Activated CD4-positive, alpha-beta memory T cell treated with anti-CD3 and anti-CD28 coated beads, Interleukin-2, amount 10 ng/mL, durations not matched to agents 7 days and 5 days (primary cell): ENCODE measurements at places on chromosomes 6 and 20. TPM values are rescaled to one million over a fixed set of nuclear protein-coding genes. Genes with fewer than 3 reads are reported as not detected.

Gene FNDC11
- total RNA-seq = 0.30 TPM

Gene ESF1
- 10.1 TPM for total RNA-seq

Gene PROKR2
- not detected for total RNA-seq

Gene SLC16A10
- total RNA-seq = 1.2 TPM

Gene WDR27
- 24.9 TPM for total RNA-seq

Gene LY6G5C
- 2.3 TPM for total RNA-seq

Gene FAM135A
- total RNA-seq = 9.2 TPM

Gene WFDC12
- total RNA-seq = not detected

Gene C20orf204
- total RNA-seq = 7.2 TPM

Gene DLK2
- total RNA-seq = 0.50 TPM

Gene PCSK2
- total RNA-seq = not detected

DNA sequence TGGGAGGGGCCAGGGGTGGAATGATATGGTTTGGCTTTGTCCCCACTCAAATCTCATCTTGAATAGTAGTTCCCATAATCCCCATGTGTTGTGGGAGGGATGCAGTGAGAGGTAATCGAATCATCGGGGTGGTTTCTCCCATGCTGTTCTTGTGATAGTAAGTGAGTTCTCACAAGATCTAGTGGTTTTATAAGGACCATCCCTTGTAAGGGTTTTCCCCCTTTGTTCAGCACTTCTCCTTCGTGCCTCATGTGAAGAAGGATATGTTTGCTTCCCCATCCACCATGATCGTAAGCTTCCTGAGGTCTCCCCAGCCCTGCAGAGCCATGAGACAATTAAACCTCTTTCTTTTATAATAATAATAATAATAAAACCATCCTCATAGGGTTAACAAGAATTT, 88.8 kb upstream of the PRND start:
- no peak for DNase-seq

- DNase-seq = no peak
Observed at GRCh38 chr6:31430449-31430848, 27.1 kb downstream of the MICA start.

DNA sequence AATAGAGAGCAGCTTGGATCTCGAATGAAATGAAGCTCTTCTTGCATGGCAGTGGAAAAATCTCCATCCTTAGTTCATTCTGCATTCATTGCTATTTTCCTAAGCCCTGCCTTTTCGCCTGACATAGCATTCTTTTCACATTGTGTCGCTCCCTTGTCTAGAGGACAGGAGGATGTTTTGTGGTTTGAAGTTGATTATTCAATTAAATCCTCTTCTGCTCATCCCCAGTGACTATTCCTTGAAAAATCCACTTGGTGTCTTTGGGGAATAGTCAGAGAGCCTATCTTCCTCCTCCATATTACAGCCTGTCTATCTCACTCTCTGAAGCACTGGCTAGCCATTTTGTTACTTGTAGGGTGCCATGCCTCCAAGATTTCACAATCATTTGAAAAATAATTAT, 161.2 kb downstream of the KLHL32 start:
- DNase-seq = no peak

- DNase-seq = no peak
Observed at GRCh38 chr20:3543901-3544507, 73.2 kb downstream of the ATRN start.

GRCh38 chr6:47207261-47207660, 102.4 kb downstream of the TNFRSF21 start:
- DNase-seq = no peak

GRCh38 chr6:133436652-133437051, 195.5 kb downstream of the EYA4 start:
- no peak for DNase-seq

DNA sequence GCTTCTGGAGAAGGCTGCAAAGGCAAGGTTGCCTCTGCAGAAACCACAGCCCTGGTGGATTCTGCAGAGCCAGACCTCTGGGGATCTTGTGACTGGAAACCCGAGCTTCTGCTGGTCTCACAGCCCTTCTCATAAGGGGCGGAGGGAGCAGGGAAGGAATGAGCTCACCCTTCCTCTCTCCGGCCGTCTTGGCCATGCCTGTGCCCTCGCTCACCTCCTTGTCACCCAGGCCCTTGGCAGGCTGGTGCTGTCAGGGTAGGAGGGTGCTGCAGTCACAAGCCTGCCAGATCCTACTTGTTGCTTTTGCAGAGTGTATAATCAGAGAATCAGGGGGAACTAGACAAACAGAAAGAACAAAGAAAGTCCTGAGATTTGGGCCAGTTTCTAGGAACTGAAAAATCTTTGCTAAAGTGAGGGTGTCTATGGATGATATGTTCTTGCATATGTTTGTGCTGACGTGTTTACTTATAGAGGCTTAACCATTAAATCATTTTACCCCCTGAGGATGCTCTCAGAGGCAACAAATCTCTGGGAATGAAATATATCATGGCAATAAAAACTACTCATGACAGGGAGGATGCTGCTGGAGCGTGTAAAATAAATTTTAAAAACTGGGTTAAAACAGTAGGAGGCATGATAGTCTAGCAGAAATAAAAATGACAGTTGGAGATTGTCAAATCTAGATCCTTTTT, 244.9 kb upstream of the SOX4 start:
- DNase-seq = no peak

- no peak for DNase-seq
Observed at GRCh38 chr6:135030532-135031178, 24.0 kb downstream of the HBS1L start.

- no peak for DNase-seq
Observed at GRCh38 chr6:25560865-25561264, 91.2 kb upstream of the SCGN start.

DNA sequence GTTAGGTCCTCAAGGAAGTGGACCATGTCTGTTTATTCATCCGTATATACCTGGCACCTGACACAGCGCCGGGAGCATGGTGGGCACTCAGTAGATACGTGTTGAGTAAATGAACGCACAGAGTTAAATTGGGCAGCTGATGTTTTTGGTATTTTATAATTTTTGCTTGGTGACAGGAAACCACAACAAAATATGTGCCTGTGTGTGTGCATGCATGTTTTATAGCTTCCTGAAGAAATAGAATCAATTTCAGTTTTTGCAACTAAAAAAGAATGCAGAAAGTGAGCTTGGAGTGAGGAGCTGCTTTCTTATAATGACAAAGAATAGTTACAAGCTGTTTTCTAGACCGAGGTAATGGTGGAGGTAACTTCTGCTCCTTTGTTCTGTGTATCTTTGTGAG, 91.4 kb downstream of the PLCB4 start:
- no peak for DNase-seq

GRCh38 chr6:15400572-15401004, 154.7 kb downstream of the JARID2 start:
- DNase-seq = no peak

DNA sequence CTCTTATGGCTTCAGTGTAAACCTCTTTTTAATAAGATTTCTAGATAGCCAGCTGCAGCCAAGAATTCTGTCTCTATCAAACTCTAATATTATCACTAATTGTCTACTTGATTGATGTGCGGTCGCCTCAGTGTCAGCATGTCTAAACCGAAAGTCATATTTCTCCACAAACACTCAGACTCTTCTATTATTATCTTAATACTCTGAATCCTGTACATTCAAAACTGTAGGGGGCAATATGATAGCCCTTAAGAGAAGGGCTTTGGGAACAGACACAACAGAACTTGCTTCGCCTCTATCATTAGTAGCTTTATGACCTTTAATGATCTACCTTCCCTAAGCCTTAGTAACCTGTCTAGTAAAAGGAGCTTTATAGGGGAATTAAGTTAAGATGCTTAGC, 379.7 kb upstream of the PTCHD4 start:
- DNase-seq = no peak

DNA sequence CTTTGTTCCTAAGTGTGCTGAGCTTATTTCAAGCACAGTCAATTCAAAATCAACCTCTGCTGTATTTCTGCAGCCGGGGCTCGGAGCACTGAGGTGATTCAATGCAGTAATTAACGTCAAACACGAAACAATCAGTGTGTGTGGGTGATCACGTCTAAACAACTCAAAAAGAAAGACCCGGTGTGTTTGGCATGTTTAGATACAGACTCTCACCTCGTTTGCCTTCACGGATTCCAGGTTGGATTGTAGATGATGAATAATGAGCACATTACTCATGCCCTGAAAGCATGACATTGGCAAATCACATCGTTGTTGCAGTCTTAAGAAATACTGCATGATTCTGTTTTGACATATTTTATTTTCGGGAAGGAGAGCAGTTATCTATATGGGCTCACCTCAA, 231.0 kb downstream of the QKI start:
- no peak for DNase-seq

- no peak for DNase-seq
Observed at GRCh38 chr6:82094166-82094806, 153.3 kb downstream of the IBTK start.

GRCh38 chr6:84222426-84222825, 5.0 kb downstream of the CEP162 start:
- DNase-seq = no peak

- no peak for DNase-seq
Observed at GRCh38 chr20:21154692-21155091, 28.8 kb downstream of the KIZ start.

GRCh38 chr6:41643899-41644269, 5.6 kb downstream of the MDFI start:
- no peak for DNase-seq

- no peak for DNase-seq
Observed at GRCh38 chr6:111382476-111383294, 100.3 kb downstream of the REV3L start.

- no peak for DNase-seq
Observed at GRCh38 chr6:82415820-82416219, 52.2 kb downstream of the TPBG start.

- DNase-seq = no peak
Observed at GRCh38 chr6:62683063-62683462, 397.0 kb upstream of the KHDRBS2 start.
